ENCODE measurements at places on chromosomes 7 and 10.

DNA sequence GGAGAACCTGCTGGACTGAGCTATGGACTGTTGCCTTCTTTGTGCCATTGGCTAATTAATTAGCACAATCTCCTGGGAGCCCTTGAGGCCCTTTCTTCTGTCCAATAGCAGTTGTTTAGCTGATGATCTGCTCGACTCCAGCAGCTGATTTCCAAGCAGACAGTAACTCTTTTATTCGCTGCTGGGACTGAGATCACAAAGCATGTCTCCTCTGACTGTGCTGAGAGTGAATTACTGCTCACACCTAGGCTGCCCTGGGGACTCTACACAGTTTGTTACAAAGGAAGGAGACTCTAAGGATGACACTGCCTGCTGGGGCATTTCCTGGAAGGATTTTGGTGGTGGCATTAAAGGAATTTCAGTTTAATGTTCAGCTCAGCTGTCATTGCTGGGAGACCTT, 31.4 kb downstream of the CASP7 start:
- no peak for DNase-seq

GRCh38 chr7:128993419-128993818, 55.7 kb downstream of the IRF5 start:
- no peak for DNase-seq

DNA sequence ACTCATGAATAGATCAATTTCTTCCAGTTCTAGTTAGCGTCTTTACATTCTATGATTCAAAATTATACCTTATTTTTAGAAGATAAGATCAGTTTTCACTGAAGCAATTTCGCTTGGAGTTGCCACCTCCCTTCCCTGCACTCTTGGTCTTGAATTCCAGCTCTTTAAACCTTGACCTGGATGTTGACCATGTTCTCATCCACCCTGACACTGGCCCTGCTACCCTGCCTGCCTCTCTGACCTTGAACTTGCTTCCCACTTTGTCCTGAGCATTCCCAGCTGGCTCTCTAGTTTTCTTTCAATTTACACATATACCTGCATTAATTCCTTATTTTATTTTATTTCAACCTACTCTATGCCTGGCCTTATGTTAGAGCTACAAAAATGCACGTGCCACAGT, 274.9 kb upstream of the IGFBP3 start:
- no peak for DNase-seq

DNA sequence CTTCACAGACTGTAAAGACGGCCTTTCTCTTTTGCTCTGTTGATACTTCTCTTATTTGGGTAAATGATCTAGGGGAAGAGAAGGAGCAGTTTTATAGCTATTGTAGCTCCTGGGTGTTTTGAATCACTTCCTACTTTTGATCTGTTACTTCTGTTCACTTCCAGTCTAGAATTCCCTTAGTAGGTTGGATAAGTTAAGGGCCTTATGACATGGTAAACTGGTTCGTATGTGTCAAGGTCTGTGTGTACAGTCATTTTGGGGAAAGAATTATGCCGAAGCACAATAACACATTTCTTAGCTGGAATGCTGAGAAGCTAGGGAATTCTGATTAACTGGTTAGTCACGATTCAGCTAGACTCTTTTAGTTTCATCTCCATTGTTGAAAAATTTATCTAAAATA, 8.1 kb downstream of the DENND10 start:
- DNase-seq: no peak

GRCh38 chr10:73965890-73966768, 31.8 kb upstream of the VCL start:
- no peak for DNase-seq

DNA sequence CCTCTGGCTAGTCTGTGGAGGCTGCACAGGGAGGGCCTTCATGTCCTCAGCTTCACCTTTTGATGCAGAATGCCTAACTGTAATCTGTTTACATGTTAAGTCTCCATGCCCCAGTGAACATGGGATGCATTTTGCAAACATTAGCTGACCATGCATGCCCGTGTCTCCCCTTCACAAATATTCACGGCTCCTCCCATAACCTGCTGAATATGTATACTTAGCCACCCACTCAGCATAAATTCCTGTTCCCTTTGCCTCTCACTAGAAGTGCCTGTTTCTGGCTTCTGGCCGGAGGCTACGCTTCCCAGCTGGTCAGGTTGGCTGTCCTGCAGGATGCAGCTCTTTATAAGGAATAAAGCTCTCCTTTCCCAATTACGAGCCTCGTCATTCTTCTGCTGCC, 552.7 kb downstream of the DNAJB6 start:
- no peak for DNase-seq

DNA sequence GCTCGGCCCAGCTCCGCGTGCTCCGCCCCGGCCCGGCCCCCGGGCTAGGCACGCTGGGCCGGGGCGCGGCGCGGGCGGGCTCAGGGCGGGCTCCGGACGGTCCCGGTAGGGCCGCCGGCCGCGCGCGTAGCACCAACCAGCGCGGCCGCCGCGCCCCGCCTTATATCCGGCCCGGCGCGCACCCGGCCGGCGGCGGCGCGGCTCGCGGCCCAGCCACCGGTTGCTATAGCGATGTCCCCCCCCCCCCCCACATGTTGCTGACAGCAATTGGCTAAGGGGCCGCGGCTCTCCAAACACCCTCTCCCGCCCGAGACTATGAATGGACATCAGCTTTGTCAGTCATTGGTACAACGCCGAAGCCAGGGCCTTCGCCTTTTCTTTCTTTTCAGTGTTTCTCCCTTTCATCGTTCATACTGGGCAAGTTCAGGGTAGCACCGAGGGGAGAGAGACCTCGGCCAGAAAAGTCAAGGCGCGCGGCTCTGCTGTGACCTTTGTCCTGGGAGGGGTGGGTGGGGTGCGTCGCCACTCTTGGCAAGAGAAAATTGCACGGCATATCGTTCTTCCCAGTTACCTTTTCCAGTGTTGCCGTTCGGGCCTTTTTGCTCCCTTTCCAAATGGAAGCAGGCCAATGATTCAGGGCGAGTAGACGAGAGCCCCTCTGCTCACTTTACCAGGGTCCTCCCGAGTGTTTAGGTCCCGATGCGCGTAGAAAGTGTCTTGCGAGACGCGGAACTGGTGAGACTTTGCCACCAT, 354.2 kb downstream of the DNAJB6 start:
- no peak for DNase-seq

DNA sequence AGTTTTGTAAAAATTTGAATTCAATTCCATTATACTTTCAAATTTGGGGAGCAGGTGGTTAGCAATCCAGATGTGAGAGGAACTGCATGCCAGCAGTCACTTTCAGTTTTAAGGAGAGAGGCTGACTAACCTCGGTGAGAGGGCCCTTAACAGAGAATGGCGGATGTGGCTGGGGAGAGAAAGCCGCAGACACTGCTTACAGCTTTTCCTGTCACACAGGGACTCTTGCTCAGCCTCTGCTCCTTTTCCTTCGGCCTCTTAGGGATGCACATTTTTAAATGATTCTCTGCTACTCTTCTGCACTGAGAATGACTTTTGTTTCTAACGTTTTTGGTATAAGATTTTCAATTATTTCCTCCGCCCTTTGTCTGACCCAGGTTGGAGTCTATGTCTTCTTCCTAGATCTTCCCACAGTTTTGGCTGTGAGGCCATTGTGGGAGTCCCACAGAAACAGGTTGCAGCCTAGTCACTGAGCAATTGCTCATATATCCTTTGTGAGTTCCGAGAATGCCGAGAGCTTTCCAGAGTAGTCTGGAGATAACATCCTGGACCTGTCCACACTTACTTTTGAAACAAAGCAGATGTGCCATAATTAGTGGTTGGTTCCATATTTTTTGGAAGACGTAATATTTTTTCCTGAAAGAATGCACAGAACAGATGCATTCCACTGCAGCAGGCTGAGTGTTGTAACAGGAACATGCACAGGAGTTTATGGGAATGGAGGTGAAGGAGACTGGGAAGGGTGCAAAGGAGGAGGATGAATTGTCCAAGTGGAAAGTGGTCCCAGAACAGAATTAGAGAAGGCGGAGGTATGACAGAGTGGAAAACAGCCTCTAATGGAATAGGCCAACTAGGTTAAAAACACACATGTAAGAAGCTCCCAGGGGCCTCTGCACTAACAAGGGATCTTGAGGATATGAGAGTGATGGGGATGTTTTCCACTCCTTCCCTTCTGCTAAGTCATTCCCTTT, 168.0 kb upstream of the ZNF32 start:
- DNase-seq: peak; percentile 74

- DNase-seq: no peak
Measured at GRCh38 chr10:72597897-72598296, 28.0 kb downstream of the MICU1 start.

GRCh38 chr7:45599851-45600706, 25.9 kb downstream of the ADCY1 start:
- DNase-seq: no peak

DNA sequence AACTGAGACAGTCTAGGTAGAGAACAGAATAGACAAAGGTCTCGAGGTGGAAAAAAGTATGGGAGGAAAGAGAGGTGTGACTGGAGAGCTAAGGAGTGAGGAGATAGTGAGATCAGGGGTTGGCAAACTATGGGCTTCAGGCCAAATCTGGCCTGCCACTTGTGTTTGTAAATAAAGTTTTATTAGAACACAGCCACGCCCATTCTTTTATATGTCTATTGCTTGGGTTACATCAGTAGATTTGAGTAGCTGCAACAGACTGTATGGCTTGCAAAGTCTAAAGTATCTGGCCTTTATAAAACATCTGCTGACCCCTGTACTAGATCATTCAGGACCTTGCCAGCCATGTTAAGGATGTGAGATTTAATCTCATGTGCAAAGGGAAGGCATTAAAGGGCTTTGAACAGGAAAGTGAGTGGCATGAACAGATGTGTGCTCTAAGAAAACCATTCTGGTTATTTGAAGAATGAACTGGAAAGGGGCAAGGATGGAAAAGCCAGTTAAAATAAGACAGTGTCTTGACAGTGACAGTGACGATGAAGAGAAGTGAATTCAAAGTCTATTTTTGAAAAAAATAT, 240.3 kb downstream of the RNLS start:
- no peak for DNase-seq

DNA sequence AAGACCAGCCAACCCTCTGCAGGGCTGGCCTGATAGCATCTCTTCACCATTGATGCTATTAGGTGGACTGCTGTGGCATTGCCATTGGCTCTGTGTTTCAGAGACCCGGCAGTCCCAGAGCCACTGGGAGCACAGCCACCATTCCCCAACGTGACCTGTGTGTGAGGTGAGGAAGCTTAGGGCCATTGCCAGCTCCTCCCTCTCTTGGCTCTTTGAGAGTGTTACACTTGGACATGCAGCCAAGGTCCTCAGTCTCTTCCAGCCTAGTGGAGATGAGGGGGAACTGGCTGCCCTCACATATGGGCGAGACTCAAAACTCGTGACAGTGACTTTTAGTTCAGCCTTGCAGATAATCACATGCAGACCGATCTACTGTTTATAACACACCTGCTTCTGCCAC, 39.3 kb upstream of the HMX3 start:
- no peak for DNase-seq

DNA sequence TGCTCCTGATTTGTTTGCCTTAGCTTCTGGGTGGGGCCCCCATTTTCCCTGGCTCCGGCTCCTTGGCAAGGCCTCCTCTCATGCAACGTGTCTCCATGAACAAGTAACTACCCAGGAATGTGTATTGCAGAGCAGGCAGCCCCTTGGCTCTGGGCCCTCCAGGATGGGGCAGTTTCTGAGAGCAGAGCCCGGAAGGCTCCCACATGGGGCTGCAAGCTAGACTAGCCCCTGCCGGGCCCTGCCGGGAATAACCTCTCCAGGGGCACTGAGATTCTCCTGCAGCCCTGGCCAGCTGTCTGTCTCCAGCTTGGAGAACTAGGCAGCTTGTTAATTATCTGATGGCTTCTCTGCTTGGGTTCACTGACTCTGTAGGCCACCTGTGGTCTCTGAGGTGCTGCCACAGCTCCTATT, 184.0 kb upstream of the INHBA start:
- no peak for DNase-seq

- peak; percentile 66 for DNase-seq
Measured at GRCh38 chr10:35640951-35641675, 983 bp downstream of the FZD8 start.

GRCh38 chr10:71964098-71964742, at the start of gene CHST3:
Gene CHST3, plus strand, starts transcription at chr10:71964395. Its CDS starts 41,448 bp downstream, at chr10:72005843.
- DNase-seq: peak; percentile 49

DNA sequence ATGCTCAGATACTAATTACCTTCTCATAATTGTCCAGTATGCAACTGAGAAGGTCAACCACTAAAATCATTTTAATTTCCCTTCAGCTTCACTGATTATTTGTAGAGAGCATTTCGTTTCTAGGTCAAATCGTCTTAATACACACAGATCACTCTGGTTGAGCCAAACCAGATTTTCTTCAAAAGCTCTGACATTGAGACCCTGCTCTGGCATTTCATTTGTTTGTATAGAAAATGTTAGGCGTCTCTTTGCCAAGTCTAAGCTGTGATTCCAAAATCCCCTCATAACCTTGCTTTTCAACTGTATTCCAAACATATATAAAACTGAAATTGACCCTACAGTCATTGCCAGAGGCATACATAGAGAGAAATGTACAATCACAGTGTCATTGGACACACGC, 520.0 kb downstream of the CNTNAP2 start:
- no peak for DNase-seq

GRCh38 chr10:70499836-70500167, 21.2 kb downstream of the PALD1 start:
- no peak for DNase-seq

DNA sequence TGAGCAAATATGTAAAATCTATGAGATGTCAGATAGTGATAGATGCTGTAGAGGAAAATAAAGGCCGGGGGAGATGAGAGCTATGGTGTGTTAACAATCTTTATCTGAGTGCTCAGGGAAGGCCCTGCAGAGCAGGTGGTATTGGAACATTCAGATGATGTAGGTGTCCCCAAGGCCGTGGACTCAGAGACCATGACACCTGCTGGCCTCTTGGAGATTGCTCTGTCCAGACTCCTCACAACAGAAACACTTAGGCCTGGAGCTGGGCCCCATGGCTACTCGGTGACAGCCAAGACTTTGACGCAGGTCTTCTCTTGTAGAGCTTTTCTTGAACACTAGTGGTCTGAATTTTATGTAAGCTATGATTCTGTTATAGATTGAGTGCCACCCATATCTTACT, 13.3 kb downstream of the AKR1E2 start:
- DNase-seq: no peak

- DNase-seq: peak; percentile 20
Measured at GRCh38 chr10:43204042-43204942, 62.6 kb downstream of the RASGEF1A start.

DNA sequence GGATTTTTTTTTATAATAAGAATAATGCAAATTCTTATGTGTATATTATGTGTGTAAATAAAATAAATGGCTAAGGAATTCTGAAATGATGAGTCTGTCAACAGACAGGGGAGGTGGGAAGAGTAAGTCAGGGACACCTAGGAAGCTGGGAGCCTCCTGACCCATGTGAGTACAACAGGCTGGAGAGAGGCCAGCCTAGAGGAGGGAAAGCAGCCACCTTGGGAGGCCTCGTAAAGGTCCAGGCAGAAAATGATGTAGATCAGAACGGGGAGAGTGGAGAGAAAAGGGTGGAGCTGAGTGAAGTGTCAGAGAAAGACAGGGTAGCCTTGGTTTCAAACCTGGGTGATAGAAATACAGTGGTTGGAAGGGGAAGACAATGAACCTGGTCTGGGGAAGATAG, 6.9 kb downstream of the NRAP start:
- DNase-seq: no peak

- DNase-seq: no peak
Measured at GRCh38 chr10:64209561-64209960, 688.4 kb downstream of the REEP3 start.

Measured in activated T-cell treated with anti-CD3 and anti-CD28 coated beads, Interleukin-2, amount 50 U/mL, for 48 hours (primary cell).